ENCODE measurements at places on chromosomes 4 and X. TPM values are rescaled to one million over a fixed set of nuclear protein-coding genes. Genes with fewer than 3 reads are reported as not detected.

The RNF150 gene
- polyA plus RNA-seq, result not detected

The ARSJ gene
- polyA plus RNA-seq, result not detected

DNA sequence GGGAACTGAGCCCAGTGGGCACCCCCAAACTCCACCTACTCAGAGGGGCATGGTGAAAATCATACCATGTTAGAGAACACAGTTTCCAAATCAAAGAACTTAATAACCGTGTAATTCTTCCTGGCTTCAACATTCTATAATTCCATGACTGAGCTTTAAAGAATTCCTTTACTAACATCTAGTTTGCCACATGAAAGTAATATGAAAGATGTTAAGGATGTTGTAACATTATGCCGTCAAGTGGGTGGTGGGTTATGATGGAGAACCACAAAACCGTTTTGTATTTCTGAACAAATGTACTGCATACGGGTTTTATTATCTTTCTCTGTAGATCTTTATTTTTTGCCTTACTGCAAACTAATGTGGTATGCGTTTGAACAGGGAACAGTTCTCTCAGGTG, 549.0 kb upstream of the MAGEB2 start:
- DNase-seq, result no peak

- DNase-seq, result no peak
Observed at GRCh38 chr4:22667332-22667940, 25.3 kb upstream of the GBA3 start.

The SOX3 gene
- polyA plus RNA-seq, result not detected

The UTP3 gene
- 23.2 TPM for polyA plus RNA-seq

- DNase-seq, result no peak
Observed at GRCh38 chr4:95204267-95204844, 344.4 kb downstream of the UNC5C start.

GRCh38 chrX:70172221-70172620, 5.1 kb upstream of the DGAT2L6 start:
- DNase-seq, result no peak

DNA sequence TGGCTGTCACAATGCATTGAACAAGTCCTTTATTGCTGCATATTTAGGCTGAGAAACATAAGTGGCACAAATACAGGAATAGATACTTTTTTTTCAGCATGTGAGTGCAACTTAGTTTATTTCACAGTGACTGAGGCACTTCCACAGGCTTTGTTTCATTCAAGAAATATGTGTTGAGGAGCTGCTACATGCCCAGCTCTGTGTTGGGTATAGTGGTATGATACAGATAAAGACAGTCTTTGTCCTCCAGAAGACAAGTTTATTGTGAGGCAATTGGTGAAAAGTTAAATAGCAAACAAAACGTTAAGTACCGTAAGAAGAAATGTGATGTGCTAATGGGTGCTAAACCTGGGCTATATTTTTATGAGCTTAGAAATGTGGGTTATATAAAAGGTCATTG, 186.4 kb downstream of the SPRY1 start:
- no peak for DNase-seq

GRCh38 chr4:46958742-46959488, 34.5 kb downstream of the GABRA4 start:
- no peak for DNase-seq

DNA sequence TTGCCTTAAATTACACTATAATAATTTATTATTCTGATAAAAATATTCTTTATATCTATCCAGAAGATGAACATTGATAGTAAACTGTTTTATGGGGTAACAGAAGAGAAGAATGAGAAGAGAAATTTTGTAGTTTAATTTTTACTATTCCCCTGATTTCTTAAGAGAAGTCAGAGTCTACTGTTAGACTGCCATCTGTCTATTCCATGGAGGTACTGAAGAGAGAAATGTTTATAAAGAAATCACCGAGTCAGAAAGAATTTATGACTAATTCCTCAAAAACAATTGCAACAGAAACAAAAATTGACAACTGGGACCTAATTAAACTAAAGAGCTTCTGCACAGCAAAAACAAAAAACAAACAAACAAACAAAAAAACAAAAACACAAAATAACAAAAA, 149.9 kb downstream of the FGF16 start:
- DNase-seq, result no peak

DNA sequence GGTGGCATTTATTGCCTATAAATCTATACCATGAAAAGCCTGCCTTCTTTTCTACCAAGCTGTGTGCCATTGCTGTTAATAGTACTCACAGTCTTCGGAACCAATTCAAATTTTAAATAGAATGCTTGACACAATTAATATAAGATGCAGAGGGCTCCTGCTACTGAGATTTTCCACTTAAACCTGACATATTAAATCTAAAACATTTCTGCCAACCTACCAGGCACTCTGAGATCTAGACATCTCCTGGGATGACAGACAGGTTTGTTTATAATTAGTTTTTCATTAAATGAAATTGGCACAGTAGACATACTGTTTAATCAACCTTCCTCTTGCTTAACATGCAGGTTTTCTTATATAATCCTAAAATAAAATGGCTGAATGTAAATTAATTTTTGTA, 117.3 kb upstream of the CBR4 start:
- DNase-seq, result no peak

- DNase-seq, result no peak
Observed at GRCh38 chr4:40256329-40256728, 59.5 kb downstream of the RHOH start.

The CDX4 gene
- not detected for polyA plus RNA-seq

The TRIM75 gene
- not detected for polyA plus RNA-seq

The PLAC8 gene
- 634 TPM for polyA plus RNA-seq

Measured in naive thymus-derived CD4-positive, alpha-beta T cell (primary cell).